ENCODE measurements at places on chromosomes 2 and 18.

DNA sequence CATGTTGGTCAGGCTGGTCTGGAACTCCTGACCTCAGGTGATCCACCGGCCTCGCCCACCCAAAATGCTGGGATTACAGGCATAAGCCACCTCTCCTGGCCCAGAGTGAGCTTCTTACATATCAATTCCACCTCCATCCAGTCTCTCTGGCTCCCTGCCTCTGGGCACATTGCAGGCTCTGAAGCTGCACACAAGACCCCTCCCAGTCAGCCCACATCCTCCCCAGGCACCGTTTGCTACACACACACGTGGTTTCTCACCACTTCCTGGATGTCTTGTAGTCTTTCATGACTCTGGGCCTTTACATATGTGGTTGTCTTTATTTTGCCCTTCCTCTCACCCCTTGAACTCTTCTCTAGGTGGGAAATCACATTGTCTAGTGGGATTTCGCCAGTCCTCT is 64.0 kb upstream of the CABLES1 start:
- DNase-seq = peak; percentile 31

DNA sequence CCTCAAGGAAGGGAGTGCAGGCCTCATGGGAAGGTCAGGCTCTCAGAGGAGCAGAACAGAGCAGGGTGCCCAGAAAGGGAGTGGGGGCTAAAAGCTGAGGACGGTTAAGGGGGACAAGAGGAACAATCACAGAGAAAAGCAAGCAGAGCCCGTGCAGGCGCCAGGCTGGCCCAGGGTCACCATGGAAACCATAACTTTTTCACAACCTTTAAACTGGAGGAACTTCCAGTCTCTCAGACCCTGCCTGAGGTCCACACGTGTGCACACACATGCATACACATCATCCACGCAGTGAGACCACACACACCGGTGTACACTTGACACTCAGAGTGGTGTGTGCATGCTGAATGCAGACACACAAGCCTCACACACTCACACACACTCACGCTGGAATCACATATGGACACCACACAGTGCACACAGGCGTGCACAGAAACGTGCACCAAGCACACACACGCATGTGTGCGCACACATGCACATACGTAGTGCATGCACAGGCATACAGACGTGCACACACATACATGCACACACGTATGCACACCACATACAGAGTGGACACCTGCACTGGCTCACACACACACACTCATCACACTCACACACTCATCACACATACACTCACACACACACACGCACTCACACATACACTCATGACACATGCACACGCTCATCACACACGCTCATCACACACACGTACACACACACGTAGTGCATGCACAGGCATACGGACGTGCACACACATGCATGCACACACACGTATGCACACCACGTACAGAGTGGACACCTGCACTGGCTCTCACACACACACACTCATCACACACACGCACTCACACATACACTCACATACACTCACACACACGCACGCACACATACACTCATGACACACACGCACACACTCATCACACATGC is 37.2 kb upstream of the SNED1 start:
- DNase-seq = no peak

- DNase-seq = no peak
These were observed 39.7 kb downstream of the FOSL2 start for GRCh38 chr2:28432362-28432761.

DNA sequence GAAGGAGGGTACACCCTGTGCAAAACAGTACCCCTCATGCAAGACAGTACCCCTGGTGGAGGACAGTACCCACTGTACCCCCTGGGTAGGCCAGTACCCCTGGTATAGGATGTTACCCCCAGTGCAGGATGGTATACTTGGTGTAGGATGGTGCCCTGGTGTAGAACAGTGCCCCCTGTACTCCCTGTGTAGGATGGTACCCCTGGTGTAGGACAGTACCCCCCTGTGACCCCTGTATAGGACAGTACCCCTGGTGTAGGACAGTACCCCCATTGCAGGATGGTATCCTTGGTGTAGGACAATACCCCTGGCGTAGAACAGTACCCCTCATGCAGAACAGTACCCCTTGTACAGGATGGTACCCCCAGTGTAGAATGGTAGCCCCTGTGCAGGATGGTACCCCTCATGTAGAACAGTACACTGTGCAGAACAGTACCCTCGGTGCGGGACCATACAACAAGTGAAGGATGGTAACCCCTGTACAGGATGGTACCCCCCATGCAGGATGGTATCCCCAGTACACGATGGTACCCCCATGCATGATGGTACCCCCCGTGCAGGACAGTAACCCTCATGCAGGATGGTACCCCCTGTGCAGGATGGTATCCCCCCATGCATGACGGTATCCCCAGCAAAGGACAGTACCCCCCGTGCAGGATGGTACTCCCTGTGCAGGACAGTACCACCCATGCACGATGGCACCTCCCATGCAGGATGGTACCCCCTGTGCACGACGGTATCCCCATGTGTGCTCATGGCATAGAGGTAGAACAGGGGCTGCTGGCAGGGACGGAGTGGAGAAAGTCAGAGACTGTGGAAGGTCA is 248.0 kb downstream of the DCDC2C start:
- DNase-seq = no peak

GRCh38 chr2:136408795-136409194 is 290.8 kb upstream of the CXCR4 start:
- DNase-seq = no peak

- no peak for DNase-seq
These were observed 7.9 kb upstream of the WDR33 start for GRCh38 chr2:127818794-127819425.

- no peak for DNase-seq
These were observed 188.3 kb downstream of the TWIST2 start for GRCh38 chr2:239035997-239036731.

DNA sequence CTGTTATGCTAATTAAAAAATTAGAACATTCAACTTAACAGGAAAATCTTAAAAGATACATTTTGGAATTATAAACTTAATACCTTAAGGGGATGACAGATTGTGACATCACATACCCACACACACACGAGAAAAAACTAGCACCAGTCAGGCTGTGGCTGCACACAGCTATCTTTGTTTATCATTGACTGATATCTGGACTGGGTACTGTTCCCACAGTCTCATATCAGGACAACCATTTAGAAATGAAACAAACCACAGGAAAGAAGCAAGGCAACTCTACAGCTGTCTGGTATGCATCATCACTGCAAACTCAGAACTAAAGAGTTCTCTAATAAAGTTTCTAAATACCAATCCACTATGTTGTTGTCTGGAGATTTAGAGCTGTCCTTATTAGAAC is 210.9 kb upstream of the SMAD7 start:
- DNase-seq = peak; percentile 89

DNA sequence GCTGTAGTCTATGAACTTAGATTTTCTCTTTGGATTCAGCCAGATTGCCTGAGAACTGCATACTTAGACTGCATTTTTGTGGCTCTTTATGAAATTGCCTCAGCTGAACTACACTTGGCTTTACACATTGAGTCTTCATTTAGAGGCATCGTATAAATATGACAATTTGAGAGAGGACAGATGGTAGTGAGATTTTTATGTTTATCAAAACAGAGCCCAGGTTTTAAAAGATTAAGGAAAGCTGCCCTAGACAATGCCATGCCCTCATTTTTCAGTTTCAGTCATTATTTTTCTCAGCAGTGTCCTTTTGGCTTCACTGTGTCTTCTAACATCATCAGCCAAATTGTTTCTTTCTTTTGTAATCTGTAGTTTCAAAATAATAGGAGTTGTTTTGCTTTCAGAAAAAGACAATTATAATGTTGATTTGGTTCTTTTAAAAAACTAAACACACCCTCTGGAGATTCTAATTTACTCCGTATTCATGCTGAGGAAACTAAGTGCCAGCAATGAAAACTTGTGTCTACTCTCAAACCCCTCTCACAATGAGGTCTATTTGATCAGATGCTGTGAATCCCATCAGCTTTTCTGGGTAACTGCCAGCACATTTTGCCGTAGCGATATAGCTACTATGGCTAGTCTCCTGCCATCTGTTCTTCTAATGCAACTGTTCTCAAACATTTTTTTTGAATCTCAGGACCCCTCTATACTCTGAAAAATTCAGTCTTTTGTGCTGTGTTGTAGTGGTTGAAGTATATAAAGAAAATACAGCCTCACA is 46.2 kb downstream of the TWSG1 start:
- peak; percentile 57 for DNase-seq

- DNase-seq = peak; percentile 75
These were observed 22.1 kb downstream of the ABHD3 start for GRCh38 chr18:21682371-21683051.

GRCh38 chr2:236809716-236810115 is 240.1 kb downstream of the ACKR3 start:
- DNase-seq = no peak

GRCh38 chr2:205609113-205609512 is 73.2 kb upstream of the NRP2 start:
- DNase-seq = no peak

GRCh38 chr2:223877721-223878410 is 40.5 kb upstream of the AP1S3 start:
- DNase-seq = no peak

- peak; percentile 20 for DNase-seq
These were observed 101.9 kb downstream of the NFATC1 start for GRCh38 chr18:79497638-79498081.

GRCh38 chr2:120428748-120429147 is 82.8 kb downstream of the INHBB start:
- no peak for DNase-seq

DNA sequence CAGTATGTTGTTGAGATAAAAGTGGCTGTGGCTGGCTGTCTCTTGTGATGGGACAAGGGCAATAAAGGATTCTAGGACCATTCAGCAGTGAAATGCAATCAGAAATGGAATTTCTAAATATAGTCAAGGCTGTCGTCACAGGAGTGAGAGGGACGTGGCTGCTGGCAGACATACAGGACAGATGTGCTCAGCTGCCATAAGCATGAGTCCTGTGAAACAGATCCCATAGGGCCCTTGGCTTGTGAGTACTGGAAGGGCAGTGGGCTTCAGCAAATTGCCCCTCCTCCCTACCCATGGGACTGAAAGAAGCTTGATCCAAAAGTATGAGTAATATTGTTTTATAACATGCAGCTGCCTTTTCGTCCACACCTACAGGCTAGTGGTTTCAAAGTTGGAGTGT is 4.2 kb upstream of the CNNM3 start:
- peak; percentile 9 for DNase-seq

DNA sequence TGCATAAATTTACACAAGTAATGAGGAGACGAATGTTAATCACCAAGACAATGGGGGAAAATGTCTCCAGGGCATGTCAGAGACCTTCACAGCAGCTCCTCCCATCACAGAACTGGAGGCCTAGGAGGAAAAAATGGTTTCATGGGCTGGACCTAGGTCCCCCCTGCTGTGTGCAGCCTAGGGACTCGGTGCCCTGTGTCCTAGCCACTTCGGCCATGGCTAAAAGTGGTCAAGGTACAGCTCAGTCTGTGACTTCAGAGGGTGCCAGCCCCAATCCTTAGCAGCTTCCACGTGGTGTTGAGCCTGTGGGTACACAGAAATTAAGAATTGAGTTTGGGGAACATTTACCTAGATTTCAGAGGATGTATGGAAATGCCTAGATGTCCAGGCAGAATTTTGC is 152.2 kb upstream of the KCNJ3 start:
- DNase-seq = no peak

- DNase-seq = no peak
These were observed 81.5 kb downstream of the LDLRAD4 start for GRCh38 chr18:13300029-13300428.

GRCh38 chr2:127678531-127678930 is 3.2 kb upstream of the LIMS2 start:
- DNase-seq = no peak

All from astrocyte (in vitro differentiated cells and primary cell).